ENCODE measurements at places on chromosomes 1 and 21. TPM values are rescaled to one million over a fixed set of nuclear protein-coding genes. Genes with fewer than 3 reads are reported as not detected.

- peaks cover 48% of the 10 kb centered on the region for H3K4me1 ChIP-seq
- H3K36me3 ChIP-seq = no peaks in the 10 kb centered on the region
- no peak for DNase-seq
- H3K27ac ChIP-seq = no peak overlapping the region
- H3K4me3 ChIP-seq = no peak overlapping the region
- no peaks in the 10 kb centered on the region for H3K27me3 ChIP-seq
Observed at GRCh38 chr1:39158327-39159086, 46.0 kb upstream of the MACF1 start.

- H3K27me3 ChIP-seq = no peaks in the 10 kb centered on the region
- H3K36me3 ChIP-seq = no peaks in the 10 kb centered on the region
- H3K4me3 ChIP-seq = no peak overlapping the region
Observed at GRCh38 chr1:78549331-78549730, 58.6 kb downstream of the PTGFR start.

GRCh38 chr1:84823511-84823910 is 69.5 kb downstream of the LPAR3 start:
- peak; percentile 3 for DNase-seq
- H3K4me1 ChIP-seq = no peaks in the 10 kb centered on the region
- H3K27me3 ChIP-seq = no peaks in the 10 kb centered on the region
- no peak overlapping the region for H3K27ac ChIP-seq

The KCNQ4 gene
- total RNA-seq = not detected

GRCh38 chr1:39573736-39574624 is 2.6 kb downstream of the PABPC4 start:
- peaks cover 23% of the 10 kb centered on the region for H3K4me1 ChIP-seq
- peaks cover 45% of the 10 kb centered on the region for H3K36me3 ChIP-seq
- peak overlapping the region; percentile 79 for H3K27ac ChIP-seq
- no peaks in the 10 kb centered on the region for H3K27me3 ChIP-seq

- H3K27me3 ChIP-seq = no peaks in the 10 kb centered on the region
- H3K27ac ChIP-seq = no peak overlapping the region
- no peak for DNase-seq
- no peaks in the 10 kb centered on the region for H3K4me1 ChIP-seq
- no peaks in the 10 kb centered on the region for H3K36me3 ChIP-seq
Observed at GRCh38 chr1:63563745-63564144, 29.5 kb upstream of the PGM1 start.

The INTS7 gene
- 9.6 TPM for total RNA-seq

DNA sequence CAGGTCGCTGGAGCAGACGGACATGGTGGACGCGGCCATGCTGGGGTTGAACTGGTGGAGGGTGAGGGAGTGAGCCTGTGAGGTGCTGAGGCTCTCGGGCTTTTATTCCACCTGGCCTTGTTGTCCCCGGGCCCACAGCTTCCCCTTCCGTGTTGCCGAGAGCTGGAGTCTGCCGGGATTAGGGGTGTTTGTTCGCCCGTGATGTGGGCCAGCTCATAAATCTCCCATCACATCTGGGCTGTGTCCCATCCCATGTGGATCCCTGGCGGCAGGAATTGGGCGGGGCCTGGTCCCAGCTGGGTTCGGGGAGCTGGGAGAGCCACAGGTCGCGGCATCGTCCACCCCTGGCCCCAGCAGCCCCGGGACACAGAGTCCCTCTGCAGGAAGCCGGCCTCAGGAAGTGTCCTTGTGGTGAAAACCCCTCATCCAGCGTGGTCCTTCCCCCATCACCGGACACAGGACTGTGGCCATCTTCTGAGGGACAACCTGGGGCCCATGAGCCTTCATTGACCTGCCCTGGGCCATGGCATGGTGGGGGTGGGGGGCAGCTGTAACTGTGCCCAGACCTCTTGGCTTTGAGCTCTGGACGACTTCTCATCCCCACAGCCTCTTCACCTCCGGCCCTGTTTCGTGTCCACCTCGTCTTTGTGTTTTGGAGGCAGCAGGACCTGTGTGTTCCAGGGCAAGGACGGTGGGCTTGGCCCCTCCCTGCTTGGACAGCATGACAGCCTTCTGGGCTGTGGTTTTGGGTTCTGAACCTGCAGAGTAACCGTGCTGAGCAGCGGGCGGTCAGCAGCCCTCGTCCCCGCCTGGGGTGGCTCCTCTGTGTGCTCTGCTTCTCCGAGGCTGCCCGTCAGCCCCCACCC is at the start of gene KRTAP10-6:
TSS of gene KRTAP10-6 (minus strand) at position 60 of the 866 bp plus-strand sequence. CDS start at position 39, 21 bp downstream.
- H3K27ac ChIP-seq = no peak within 1 kb of the TSS
- H3K27me3 ChIP-seq = peaks cover 3% of the 10 kb centered on the region
- no peak within 1 kb of the TSS for H3K4me3 ChIP-seq
- no peak for DNase-seq
- H3K4me1 ChIP-seq = no peaks in the 10 kb centered on the region

- H3K27ac ChIP-seq = peak overlapping the region; percentile 92
- H3K4me1 ChIP-seq = peaks cover 40% of the 10 kb centered on the region
- DNase-seq = peak; percentile 89
Observed at GRCh38 chr1:206000641-206001339, 2.4 kb downstream of the RAB7B start.

GRCh38 chr1:117674521-117675400 is 68.9 kb downstream of the TENT5C start:
- no peak overlapping the region for H3K27ac ChIP-seq
- H3K36me3 ChIP-seq = no peaks in the 10 kb centered on the region
- H3K4me3 ChIP-seq = no peak overlapping the region
- H3K27me3 ChIP-seq = no peaks in the 10 kb centered on the region

DNA sequence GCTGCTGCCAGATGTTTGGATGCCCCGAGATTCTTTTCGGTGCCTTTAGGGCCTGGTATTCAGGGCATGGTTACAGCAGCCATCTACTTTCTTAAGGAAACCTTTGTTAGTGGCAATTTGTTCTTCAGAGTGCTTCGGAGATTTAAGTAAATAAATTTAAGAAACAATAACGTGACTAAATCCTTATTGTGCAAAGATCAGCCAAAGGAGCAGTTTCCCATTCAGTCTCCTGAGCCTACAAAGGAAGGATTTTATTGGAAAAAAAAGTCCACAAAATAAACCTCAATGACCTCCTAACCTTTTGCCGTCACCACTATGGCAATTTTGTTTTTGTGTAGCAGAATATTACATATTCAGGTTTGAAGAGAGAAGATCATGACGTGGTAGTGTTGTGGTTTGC is 231.1 kb downstream of the PBX1 start:
- H3K4me1 ChIP-seq = peaks cover 37% of the 10 kb centered on the region
- H3K36me3 ChIP-seq = 0 out of 2 replicates have a peak, but pooled peaks cover 6% of the 10 kb centered on the region
- H3K27me3 ChIP-seq = no peaks in the 10 kb centered on the region
- no peak for DNase-seq

The LIN28A gene
- not detected for total RNA-seq

The LCK gene
- not detected for total RNA-seq

- H3K27me3 ChIP-seq = no peaks in the 10 kb centered on the region
- peak; percentile 21 for DNase-seq
- no peak overlapping the region for H3K27ac ChIP-seq
- no peak overlapping the region for H3K4me3 ChIP-seq
- peaks cover 17% of the 10 kb centered on the region for H3K4me1 ChIP-seq
Observed at GRCh38 chr1:14745789-14746188, 147.3 kb downstream of the KAZN start.

The NBPF11 gene
- total RNA-seq = 5.7 TPM

The SELL gene
- total RNA-seq = not detected

- H3K36me3 ChIP-seq = no peaks in the 10 kb centered on the region
- no peaks in the 10 kb centered on the region for H3K27me3 ChIP-seq
- no peak overlapping the region for H3K4me3 ChIP-seq
- H3K27ac ChIP-seq = no peak overlapping the region
- DNase-seq = no peak
- H3K4me1 ChIP-seq = peaks cover 26% of the 10 kb centered on the region
Observed at GRCh38 chr1:212669600-212669999, 30.0 kb downstream of the BATF3 start.

DNA sequence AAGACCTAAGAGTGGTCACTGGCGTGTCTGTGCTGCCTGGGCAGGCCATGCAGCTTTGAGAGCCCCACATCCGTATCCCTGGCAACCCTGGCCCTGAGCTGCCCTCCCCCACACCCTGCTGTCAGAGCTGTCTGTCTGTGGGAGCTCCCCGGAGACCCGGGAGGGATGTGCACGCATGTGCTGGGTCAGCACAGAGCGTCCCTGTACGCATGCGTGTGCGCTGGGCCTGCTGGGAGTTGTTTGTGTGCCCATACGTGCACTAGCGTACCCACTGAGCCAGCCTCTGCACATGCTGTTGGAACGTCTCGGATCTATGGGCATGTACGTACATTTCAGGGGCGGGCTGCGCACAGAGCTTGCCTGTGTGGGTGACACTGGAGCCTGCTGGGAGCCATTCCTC is 89.3 kb downstream of the EPHB2 start:
- DNase-seq = no peak
- no peak overlapping the region for H3K27ac ChIP-seq
- H3K4me3 ChIP-seq = no peak overlapping the region
- peaks cover 11% of the 10 kb centered on the region for H3K4me1 ChIP-seq

- H3K4me1 ChIP-seq = peaks cover 5% of the 10 kb centered on the region
- peak; percentile 74 for DNase-seq
- no peaks in the 10 kb centered on the region for H3K36me3 ChIP-seq
Observed at GRCh38 chr1:87292684-87293493, 35.8 kb upstream of the LMO4 start.

GRCh38 chr21:24112020-24112419 is 1495.3 kb downstream of the MRPL39 start:
- no peak overlapping the region for H3K4me3 ChIP-seq
- H3K36me3 ChIP-seq = no peaks in the 10 kb centered on the region
- no peak for DNase-seq
- no peak overlapping the region for H3K27ac ChIP-seq

DNA sequence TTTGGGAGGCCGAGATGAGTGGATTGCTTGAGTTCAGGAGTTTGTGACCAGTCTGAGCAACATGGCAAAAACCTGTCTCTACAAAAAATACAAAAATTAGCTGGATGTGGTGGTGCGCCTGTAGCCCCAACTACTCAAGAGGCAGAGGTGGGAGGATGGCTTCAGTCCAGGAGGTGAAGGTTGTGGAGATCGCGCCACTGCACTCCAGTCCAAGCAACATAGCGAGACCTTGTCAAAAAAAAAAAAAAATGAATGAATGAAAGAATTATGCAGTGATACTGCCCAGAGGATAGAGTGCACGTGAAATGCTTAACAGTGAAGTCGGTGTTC is 429 bp upstream of the DPH2 start:
- peaks cover 7% of the 10 kb centered on the region for H3K4me1 ChIP-seq
- H3K27me3 ChIP-seq = no peaks in the 10 kb centered on the region

The SERTAD4 gene
- 0.97 TPM for total RNA-seq

DNA sequence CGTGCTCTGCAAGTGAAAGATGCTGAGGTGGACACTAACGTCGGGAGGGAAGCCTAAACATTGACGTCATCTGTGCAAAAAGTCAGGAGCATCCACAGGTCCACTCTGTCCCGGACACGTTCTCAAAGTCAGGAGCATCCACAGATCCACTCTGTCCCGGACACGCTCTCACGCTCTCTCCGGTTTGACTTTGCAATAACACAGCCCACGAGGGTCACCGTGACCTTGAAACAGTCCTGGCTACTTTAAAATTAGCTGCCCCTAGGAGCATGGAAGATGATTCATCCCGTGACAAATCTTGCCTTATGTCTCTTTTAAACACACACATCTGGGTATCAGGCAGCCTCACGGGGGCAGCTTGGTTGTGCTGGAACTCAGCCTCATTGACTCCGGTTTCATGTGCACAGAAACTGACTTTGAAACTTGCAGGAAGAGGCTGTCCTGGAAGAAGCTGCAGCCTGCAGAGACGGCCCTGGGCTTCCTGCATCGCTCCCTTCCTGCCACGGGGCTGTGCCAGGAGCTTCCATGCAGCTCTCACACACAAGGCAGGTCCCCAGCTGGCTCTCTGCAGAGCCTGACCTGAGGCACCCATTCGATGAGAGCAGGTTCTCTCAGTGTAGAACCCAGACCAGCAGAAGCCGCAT is 18.1 kb upstream of the COL18A1 start:
- no peak overlapping the region for H3K27ac ChIP-seq
- peaks cover 6% of the 10 kb centered on the region for H3K4me1 ChIP-seq
- peak; percentile 93 for DNase-seq
- H3K36me3 ChIP-seq = no peaks in the 10 kb centered on the region
- H3K27me3 ChIP-seq = no peaks in the 10 kb centered on the region

DNA sequence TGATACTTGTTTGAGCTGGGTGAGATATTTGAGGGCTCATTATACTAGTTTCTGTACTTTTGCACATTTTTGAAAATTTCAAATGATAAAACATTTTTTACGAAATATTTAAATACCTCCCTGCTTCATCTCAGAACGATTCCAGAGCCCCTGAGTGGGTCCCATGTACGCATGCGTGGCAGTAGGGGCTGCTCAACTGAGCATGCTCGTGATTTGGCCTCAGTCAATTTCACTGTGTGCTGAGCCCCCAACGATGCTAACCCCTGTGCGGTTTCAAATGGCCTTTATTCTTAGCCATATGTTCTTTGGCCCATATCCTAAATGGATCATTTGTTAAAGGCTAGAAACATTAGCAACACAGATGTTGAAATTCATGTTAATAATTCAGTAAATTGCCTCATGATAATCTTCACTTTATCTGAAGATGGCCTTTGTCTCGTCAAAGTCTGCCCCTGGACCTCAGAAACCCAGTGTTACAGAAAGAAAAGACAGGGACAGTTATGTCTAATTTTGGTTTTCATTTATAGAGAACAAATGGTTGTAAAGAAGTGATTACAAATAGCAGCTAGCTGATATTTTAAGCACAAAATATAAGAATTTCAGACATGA is 108.2 kb downstream of the MRPS6 start:
- H3K4me3 ChIP-seq = no peak overlapping the region
- no peak overlapping the region for H3K27ac ChIP-seq
- H3K27me3 ChIP-seq = no peaks in the 10 kb centered on the region
- H3K4me1 ChIP-seq = no peaks in the 10 kb centered on the region
- no peaks in the 10 kb centered on the region for H3K36me3 ChIP-seq

GRCh38 chr1:58774027-58774426 is 9.8 kb downstream of the JUN start:
- H3K4me3 ChIP-seq = no peak overlapping the region
- no peak overlapping the region for H3K27ac ChIP-seq
- no peaks in the 10 kb centered on the region for H3K27me3 ChIP-seq
- DNase-seq = no peak
- H3K36me3 ChIP-seq = no peaks in the 10 kb centered on the region

- peaks cover 15% of the 10 kb centered on the region for H3K36me3 ChIP-seq
- H3K27me3 ChIP-seq = no peaks in the 10 kb centered on the region
- H3K4me1 ChIP-seq = peaks cover 34% of the 10 kb centered on the region
- no peak overlapping the region for H3K4me3 ChIP-seq
- H3K27ac ChIP-seq = peak overlapping the region; percentile 58
- peak; percentile 81 for DNase-seq
Observed at GRCh38 chr1:183914276-183914675, 109.4 kb downstream of the RGL1 start.

The ARID4B gene
- total RNA-seq = 17.8 TPM

Data from GM23248 (cell line).